A549 treated with Mapracorat at 1 μM for 4 hours (cell line): ENCODE measurements at places on chromosomes 2 and 18. TPM values are rescaled to one million over a fixed set of nuclear protein-coding genes. Genes with fewer than 3 reads are reported as not detected.

MXD1 gene
- total RNA-seq = 1.5 to 2.3 TPM (median 2.2 TPM) in 5 replicates

VIL1 gene
- 0.13 to 0.51 TPM (median 0.21 TPM) in 5 replicates for total RNA-seq

UGT1A10 gene
- 0.06 TPM in 1 of 5 replicates, not detected in the others for total RNA-seq

DSC2 gene
- total RNA-seq = 0.75 to 1.2 TPM (median 1.0 TPM) in 5 replicates

CCDC121 gene
- 3.4 to 4.3 TPM (median 3.8 TPM) in 5 replicates for total RNA-seq

TIMM21 gene
- total RNA-seq = 51.3 to 65.7 TPM (median 57.4 TPM) in 5 replicates

NT5C1B gene
- not detected in 5 replicates for total RNA-seq

FLACC1 gene
- 0.13 to 0.14 TPM in 2 of 5 replicates, not detected in the others for total RNA-seq

LBH gene
- 93.6 to 157 TPM (median 131 TPM) in 5 replicates for total RNA-seq

SGPP2 gene
- 0.35 to 0.55 TPM (median 0.42 TPM) in 5 replicates for total RNA-seq

SLC19A3 gene
- total RNA-seq = 2.6 to 3.7 TPM (median 2.9 TPM) in 5 replicates

SERPINB3 gene
- 0.16 to 0.27 TPM in 2 of 5 replicates, not detected in the others for total RNA-seq

CRYGC gene
- total RNA-seq = not detected in 5 replicates

GPBAR1 gene
- total RNA-seq = 0.09 to 0.42 TPM (median 0.28 TPM) in 5 replicates

CD207 gene
- not detected in 5 replicates for total RNA-seq

CCDC85A gene
- total RNA-seq = 0.22 to 0.27 TPM (median 0.24 TPM) in 5 replicates

SP140L gene
- total RNA-seq = 2.6 to 4.2 TPM (median 3.4 TPM) in 5 replicates

SLC1A4 gene
- 9.0 to 10.5 TPM (median 9.5 TPM) in 5 replicates for total RNA-seq

TUBA3D gene
- 3.8 to 11.1 TPM (median 5.4 TPM) in 5 replicates for total RNA-seq

SIX3 gene
- 1.2 to 2.4 TPM (median 1.9 TPM) in 5 replicates for total RNA-seq

CFAP53 gene
- total RNA-seq = 0.11 to 0.31 TPM (median 0.25 TPM) in 5 replicates

RNF144A gene
- 6.6 to 8.8 TPM (median 8.1 TPM) in 5 replicates for total RNA-seq

AGAP1 gene
- 14.2 to 23.1 TPM (median 20.4 TPM) in 5 replicates for total RNA-seq

SPATA3 gene
- not detected in 5 replicates for total RNA-seq

C1QL2 gene
- 0.11 to 0.53 TPM (median 0.31 TPM) in 5 replicates for total RNA-seq

FKBP1B gene
- total RNA-seq = 10.6 to 12.7 TPM (median 11.5 TPM) in 5 replicates

NXPH2 gene
- not detected in 5 replicates for total RNA-seq

RAB6C gene
- not detected in 5 replicates for total RNA-seq
